ENCODE measurements at places on chromosomes 2 and 18.

- DNase-seq: no peak
Observed at GRCh38 chr2:3168230-3168891, 209.3 kb downstream of the EIPR1 start.

DNA sequence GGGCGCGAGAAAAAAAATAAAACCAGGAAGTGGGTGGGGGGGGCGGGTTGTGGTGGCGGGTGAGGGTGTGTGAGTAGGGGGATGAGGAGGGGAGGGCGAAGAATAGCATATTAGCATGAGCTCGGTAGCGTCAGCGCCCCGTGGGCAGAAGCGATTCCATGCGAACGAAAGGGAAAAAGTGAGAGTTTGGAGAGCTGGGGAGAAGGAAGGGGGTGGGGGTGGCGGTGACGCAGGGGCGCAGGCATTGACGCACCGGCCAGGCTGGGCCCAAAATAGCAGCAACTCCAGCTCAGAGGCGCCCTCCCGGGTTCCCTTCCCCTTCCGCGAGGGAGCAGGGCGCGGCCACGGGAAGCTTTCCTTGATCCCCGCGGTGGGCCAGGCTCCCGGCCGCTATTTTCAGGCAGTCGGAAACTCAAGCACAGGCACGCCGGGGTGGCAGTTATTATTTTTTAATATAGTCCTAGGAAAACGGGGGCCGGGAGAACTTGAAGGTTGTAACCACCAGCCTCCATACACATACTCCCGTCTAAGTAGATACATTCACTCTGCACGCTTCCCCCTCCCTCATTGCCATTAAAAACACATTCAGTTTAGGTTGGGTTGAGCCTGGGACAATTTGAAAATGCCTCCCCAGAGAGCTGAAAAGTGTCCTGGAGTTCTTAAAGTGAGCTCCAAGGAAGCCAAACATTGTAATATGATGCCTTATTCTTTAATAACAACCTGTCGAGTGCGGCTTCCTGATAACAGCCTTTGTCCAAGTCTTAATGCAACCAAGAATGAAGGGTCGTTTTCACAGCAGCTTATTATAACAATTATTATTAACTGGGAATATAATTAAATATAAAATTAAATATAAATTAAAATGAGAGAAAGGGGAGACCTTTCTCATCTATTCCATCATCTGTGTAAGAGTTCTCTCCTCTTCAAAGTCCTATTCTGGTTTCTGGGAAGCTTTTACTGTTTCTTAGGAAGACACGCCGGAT lies 2.3 kb upstream of the NR4A2 start:
- peak; percentile 76 for DNase-seq

- DNase-seq: no peak
Observed at GRCh38 chr2:176614049-176614448, 344.8 kb downstream of the MTX2 start.

DNA sequence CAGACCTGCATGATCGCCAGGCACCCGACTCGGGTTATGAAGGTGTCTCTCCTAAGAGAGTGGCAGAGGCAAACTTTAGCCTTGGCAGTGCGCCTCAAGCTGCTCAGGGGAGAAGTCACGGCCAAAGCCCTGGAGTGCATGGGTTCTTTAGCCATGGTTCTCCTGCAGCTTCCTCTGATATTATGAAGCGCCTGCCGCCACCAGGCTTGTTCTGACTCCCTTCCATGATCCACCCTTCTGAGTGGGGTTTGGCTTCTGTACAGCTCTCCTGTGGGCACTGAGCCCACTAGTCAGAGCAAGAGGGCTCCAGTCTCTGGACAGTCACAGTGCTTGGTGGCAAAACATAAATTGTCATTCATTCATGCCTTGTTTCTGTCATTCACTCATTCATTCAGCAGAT lies 25.9 kb upstream of the TMBIM1 start:
- no peak for DNase-seq

DNA sequence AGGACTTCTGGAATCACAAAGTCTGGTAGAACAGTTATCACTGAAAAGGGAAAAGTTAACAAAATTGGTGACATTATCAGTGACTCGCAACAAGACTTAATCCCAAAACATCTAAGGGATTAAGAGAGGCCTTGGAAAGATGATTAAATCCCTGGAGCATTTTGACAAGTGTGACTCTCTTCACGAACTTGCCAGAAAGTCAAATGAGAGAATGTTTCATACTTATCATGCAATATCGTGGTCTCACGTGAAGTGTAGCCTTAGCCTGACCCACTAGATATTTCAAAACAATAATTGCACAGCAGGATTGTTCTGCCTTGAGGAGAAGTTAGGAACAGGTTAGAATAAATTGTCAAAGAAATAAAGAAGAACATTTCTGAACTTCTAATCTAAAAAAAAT lies 104.5 kb downstream of the COL6A3 start:
- no peak for DNase-seq

- DNase-seq: no peak
Observed at GRCh38 chr18:76821356-76821874, 942 bp upstream of the ZNF236 start.

- DNase-seq: no peak
Observed at GRCh38 chr2:188971432-188971861, 2.7 kb upstream of the COL3A1 start.

- no peak for DNase-seq
Observed at GRCh38 chr2:6730003-6730402, 135.7 kb downstream of the CMPK2 start.

- no peak for DNase-seq
Observed at GRCh38 chr18:59268127-59268720, 5.0 kb downstream of the RAX start.

Data from activated CD8-positive, alpha-beta memory T cell treated with anti-CD3 and anti-CD28 coated beads for 48 hours (primary cell).